ENCODE measurements at places on chromosomes 6 and 20. TPM values are rescaled to one million over a fixed set of nuclear protein-coding genes. Genes with fewer than 3 reads are reported as not detected.

- DNase-seq = no peak
These were observed 37.3 kb downstream of the KCNB1 start for GRCh38 chr20:49445176-49445575.

- DNase-seq = no peak
These were observed 135.8 kb downstream of the KIF16B start for GRCh38 chr20:16437387-16437996.

GRCh38 chr6:43717822-43718221 is 30.2 kb upstream of the MRPS18A start:
- no peak for DNase-seq

DNA sequence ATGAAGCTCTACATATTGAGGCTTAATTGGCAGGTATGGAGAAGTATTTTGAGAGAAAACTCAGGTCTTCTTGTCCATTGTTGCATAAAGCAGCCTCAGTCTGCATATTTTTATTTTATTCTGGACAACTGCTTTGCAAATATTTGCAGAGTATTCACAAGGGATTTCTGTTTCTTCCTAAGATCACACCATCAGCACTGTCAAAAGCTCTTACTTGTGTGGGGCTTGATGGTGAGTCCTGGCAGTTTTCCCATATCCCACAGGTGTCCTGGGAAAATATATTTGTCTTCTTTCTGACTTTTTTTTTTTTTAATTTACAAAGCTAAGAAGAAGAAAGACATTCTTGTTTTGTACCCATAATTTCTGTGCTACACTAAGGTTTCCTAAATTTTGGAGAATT is 16.9 kb upstream of the MLIP start:
- no peak for DNase-seq

DNA sequence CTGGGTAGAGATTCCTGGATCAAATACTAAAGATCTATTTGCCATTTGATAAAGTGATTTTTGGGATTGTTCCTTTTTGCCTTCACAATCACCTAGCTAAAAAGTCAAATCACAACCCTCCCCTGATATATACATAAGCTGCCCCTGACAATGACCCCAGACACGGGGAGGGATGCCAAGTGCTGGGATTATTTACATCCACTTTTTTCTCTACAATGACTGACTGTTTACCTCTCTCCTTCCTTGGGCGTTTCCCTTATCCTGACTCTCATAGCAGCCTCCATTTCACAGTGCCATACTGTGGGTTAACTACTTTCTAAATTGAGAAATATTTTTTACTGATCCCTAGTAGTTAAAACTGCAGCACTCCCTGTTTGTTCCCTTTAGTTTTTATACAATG is 150.8 kb upstream of the TMEM170B start:
- DNase-seq = no peak

DNA sequence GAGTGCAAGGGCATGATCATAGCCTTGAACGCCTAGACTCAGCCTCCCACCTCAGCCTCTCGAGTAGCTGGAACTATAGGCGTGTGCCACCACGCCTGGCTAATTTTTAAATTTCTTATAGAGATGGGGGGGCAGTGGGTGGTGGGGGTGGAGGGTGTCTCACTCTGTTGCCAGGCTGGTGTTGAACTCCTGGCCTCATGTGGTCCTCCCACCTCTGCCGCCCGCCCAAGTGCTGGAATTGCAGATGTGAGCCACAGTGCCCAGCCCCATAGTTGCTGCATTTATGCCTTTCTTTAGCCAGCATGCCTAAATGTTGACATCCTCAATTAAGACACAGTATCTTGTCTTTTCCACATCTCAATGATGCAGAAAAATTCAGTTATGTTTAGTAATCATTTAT is 171.1 kb downstream of the ARID1B start:
- no peak for DNase-seq

GRCh38 chr6:27471365-27472115 is 1.4 kb downstream of the ZNF184 start:
- DNase-seq = no peak

- DNase-seq = no peak
These were observed 242.3 kb upstream of the SUPT3H start for GRCh38 chr6:45619994-45620471.

GRCh38 chr20:35981969-35982368 is 13.6 kb downstream of the CNBD2 start:
- no peak for DNase-seq

GRCh38 chr6:148596891-148597455 is 149.9 kb upstream of the UST start:
- no peak for DNase-seq

DNA sequence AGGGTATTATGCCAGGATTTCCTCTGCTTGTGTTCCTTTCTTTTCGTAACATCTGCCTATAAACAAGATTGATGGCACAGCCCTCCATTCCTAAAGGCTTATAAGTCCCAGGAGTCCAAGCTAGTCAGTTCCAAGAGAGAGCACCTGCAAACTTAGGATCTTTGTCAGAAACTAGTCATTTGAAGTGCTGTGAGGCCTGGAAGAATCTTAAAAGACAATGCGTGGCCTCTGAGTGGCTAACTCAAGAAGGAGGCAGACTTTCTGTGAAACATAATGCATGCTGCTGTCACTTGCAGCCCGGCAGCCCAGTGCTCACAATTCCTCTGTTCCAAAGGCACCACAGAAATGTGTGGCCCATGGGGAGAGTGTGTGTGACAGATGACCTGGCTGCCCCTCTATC is 135.0 kb upstream of the SUPT3H start:
- DNase-seq = no peak

- no peak for DNase-seq
These were observed 46.0 kb downstream of the VSTM2L start for GRCh38 chr20:37948956-37949355.

GRCh38 chr6:155004017-155004416 is 8.9 kb downstream of the TIAM2 start:
- no peak for DNase-seq

DNA sequence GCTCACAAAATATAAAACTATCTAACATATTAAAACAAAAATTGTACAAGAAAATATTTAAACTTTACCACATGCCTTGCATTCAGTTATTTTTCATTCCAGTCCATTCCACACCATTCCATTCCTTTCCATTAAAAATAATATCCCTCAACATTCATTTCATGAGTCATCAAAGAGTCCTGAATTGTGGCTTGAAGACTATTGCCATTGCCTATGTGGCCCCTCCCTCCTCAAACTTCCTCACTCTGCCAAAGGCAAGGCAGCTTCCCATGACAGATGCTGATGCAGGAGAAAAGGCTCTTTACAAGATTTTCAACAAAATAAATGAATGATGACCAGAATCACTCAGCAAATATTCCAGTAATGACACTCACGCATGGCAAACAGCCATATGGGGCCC is 31.7 kb downstream of the IL20RA start:
- no peak for DNase-seq

GRCh38 chr20:42406826-42407225 is 782.9 kb downstream of the PTPRT start:
- DNase-seq = no peak

- DNase-seq = no peak
These were observed 45.2 kb downstream of the DEFB114 start for GRCh38 chr6:49918787-49919186.

- DNase-seq = no peak
These were observed 91.8 kb downstream of the ASXL1 start for GRCh38 chr20:32449890-32450401.

DNA sequence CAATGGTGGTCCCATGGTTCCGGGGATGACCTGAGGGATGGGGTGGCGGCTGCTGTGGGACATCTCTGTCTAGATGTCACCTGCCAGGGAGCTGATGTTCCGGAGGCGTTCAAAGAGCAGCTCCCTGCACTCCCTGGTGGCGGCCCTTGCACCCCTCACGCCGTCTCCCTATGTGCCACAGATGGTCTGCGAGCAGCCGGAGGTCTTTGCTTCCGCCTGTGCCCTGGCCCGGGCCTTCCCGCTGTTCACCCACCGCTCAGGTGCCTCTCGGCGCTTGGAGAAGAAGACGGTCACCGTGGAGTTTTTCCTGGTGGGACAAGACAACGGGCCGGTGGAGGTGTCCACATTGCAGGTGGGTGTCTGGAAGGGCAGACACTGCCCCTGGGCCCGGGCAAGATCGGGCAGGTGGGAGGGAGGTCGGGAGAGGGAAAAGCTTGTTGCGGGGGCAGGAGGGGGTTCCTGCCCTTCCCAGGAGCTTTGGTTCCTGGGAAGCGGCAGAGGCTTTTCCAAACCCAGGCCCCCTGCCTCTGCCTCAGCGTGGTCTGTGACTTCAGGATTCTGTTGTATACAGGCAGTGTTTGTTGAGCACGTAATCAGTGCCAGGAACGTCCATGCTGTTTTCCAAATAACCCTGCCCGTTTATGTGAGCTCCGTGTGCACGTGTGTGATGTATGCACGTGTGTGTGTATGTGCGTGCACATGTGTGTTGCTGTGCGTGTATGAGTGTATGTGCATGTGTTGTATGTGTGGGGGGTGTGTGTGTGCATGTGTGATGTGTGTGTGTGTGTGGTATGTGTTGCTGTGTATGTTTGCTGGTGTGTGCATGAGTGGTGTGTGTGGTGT is 1.9 kb downstream of the NPEPL1 start:
- no peak for DNase-seq

GRCh38 chr6:25960734-25961133 is 1.9 kb upstream of the TRIM38 start:
- no peak for DNase-seq

DNA sequence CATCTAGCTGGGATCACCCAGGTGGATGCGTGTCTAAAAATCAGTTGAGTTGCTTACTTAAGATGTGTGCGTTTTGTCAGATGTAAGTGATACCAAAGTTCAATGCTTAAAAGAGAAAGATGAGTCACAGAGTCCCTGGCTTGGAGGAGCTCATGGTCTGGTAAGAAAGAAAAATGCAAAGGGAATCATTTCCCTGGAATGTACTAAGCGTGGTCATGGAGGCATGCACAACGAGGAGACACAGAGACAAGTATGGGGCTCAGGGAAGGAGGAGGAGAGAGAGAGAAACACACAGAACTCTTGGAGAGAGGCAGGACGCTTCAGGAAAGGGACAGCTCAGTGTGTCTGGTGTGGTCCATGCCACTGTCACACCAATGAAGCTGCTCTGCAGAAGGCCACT is 186.9 kb upstream of the GMDS start:
- no peak for DNase-seq

DNA sequence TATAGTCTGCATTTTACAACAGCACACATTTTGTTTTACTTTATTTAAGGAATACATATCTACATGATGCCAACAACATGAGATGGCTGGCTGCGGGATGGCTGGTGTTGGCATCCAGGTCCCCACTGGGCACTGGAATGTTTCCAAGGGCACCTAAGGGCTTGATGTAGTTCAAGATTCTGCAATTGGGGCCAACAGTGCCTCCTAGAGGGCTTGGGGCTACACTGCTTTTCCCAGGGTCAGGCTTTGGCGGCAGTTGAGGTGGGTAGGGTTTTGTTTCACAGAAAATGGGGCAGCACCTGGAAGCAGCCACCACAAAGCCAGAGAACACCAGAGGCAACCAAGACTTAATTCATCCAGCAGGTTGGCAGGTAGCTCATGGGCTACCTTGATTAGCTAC is 202.2 kb upstream of the PRND start:
- peak; percentile 46 for DNase-seq

DNA sequence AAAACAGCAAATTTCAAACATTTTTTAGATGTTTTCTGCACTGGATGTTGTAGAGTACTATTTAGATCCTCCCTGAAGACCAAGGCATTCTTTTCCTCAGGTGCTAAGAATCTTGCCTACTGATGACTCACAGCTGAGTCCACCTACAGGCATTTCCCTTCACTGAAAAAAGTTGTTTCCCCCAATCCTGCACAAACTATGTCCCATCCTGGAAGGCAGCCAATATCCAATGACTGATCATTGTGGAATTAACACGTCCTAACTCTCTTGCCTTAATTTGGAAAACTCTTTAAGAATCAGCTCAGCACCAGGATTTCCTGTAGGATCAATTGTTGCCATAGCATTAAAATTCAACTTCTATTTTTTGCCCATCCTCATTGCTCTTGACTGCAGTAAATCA is 268.4 kb upstream of the IRAK1BP1 start:
- no peak for DNase-seq

DNA sequence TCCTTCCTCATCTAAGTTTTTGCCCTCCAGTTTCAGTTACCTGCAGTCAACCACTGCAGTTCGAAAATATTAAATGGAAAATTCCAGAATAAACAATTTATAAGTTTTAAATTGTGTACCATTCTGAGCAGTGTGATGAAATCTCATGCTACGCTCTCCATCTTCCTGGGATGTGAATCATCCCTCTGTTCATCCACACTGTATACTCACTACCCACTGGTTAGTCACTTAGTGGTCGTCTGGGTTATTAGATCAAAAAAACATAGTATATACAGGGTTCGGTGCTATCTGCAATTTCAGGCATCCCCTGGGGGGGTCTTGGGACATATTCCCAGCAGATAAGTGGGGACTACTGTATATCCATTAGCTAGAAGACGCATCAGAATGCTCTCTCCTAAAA is 151.9 kb upstream of the SLC22A16 start:
- no peak for DNase-seq

DNA sequence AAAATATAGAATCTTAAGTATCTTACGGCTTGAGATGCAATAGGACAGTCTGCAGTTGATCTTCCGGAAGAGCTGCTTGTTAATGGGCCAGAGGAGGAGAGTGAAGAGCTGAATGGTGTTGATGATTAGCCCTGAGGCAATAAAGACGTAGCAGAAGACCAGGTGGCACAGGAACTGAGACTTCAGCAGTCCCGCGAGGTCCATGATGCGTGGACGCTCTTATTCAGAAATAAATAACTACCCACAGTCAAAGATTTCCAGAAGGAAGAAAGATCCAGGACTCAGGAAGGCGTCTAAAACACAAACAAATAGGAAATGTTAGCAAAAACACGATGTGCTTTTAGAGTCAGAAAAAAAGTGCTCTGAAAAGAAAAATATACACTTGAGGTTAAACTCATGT is 41.9 kb downstream of the AGPAT4 start:
- DNase-seq = no peak

DNA sequence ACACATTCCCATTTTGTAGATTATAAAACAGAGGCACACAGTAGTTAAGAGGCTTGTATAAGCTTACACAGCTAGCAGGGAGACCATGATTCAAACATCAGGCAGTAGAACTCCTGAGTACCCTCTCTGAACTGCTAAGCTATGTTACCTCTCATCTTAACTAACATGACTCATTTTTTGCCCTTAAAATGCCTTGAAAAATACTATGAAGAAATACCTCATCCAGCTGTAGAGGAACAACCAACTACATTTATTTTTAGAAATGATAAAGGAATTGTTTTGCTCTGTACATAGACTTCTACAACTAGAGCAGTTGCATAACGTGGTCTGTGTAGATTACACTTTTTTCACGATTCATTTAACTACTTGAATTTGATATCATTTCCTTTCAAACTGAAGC is 102.1 kb downstream of the FLRT3 start:
- no peak for DNase-seq

The NT5DC1 gene
- 46.0 TPM for total RNA-seq

The DLL1 gene
- 12.9 TPM for total RNA-seq

The CYP39A1 gene
- 5.4 TPM for total RNA-seq

The GPX5 gene
- not detected for total RNA-seq

The KCNK5 gene
- 10.9 TPM for total RNA-seq

The CCND3 gene
- total RNA-seq = 182 TPM

The TCFL5 gene
- 8.2 TPM for total RNA-seq

The GPR6 gene
- not detected for total RNA-seq

The RXRB gene
- 47.4 TPM for total RNA-seq

The ARMH2 gene
- total RNA-seq = 0.68 TPM

All from lower lobe of right lung (tissue), 2 donors.